ENCODE measurements at places on chromosomes 16 and 17.

DNA sequence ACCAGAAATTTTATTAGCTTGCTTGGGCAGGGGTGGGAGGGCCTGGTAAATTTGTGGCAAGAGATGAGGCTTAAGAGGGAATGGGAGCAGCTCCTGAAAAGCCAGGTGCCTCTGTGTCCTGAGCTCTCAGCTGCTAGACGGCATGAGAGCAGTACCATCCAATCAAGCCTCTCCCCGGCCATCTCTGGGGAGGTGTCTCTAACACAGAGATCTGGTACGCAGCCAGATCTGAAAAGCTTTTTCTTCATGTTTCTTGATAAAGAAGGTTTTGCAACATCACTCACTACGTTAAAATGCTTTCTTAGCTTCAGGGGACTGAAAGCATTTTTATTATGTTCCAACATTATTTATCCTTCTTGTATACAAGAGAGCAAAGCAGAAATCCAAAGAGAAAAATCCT lies 488.2 kb downstream of the RBFOX1 start:
- no peak for DNase-seq

DNA sequence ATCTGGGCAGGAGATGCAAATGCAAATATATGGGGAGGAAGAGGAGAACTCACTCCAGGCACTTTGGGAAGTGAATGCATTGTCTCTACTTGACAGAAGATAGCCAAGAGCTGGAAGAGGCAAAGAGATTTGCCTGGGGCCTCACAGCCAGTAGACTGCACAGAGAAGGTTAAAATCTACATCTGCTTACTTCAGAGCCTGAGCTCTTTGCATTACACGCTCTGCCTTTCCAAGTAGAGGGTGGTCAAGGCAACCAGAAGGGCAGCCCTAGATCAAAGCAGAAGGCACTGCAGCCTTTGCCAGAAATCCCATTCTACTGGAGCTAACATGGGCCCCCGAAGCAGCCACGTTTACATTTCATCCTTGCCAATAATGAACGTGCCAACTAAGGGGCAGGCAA lies 407.2 kb upstream of the CCL2 start:
- DNase-seq: no peak

DNA sequence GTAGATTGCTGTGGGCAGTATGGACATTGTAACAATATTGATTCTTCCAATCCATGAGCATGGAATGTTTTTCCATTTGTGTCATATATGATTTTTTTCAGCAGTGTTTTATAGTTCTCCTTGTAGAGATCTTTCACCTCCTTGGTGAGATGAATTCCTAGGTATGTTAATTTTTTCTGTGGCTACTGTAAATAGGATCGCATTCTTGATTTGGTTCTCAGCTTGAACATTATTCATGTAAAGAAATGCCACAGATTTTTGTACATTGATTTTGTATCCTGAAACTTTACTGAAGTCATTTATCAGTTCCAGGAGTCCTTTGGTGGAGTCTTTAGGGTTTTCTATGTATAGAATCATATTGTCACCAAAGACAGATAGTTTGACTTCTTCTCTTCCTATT lies 19.7 kb upstream of the CDR2 start:
- DNase-seq: no peak

DNA sequence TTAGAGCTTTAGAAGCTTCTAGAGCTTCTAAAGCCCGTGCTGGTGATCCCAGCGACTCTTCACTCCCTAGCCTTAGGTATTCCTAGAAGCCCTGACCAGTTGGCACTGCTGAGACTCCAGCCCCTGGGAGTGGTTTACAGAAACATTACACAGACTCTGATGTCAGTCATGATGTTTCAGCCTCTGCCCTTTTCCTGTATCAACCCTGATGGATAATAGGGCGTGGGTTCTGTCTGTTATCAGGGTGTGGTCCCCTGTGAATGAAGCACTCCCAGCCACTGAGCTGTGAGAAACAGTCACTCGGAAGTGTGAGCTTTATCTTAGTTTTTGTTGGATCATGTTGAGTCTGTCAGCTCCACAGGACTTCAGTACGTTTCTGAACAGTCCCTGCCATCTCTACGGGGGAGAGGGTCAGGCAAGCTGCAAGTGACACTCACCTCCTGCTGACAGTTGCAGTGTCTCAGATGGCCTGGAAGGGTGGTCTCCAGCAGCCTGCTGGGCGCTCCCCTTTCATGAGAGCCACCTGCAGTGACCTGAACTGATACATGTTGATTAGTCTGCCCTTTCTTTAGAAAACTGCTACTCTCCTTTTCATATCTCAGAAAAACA lies 12.8 kb downstream of the GOSR2 start:
- no peak for DNase-seq

GRCh38 chr16:19029980-19030379 lies 37.4 kb upstream of the COQ7 start:
- DNase-seq: no peak

- DNase-seq: no peak
Measured at GRCh38 chr16:2902337-2903130, 9.2 kb upstream of the FLYWCH1 start.

All from NT2/D1 (cell line).